ENCODE measurements at places on chromosomes 13 and 19.

- peak; percentile 83 for DNase-seq
These were observed 104.7 kb downstream of the RGCC start for GRCh38 chr13:41562083-41562482.

DNA sequence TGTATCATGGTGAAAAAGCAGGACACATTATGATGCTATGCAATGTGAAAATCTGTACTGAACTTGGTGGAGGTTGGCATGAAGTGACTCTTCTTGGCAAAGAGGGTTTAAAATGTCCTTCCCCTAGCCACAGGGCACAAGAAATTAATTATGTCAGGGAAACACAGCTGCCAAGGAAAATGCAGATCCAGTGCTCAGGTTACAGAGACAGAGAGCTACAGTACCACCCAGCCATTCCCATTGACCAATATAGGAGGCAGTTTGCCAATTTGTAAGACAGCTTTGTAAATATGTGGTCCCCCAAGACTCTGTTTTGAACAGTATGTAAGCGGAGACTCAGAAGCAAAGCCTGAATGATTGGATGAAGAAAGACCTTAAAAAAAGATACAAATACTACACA, 69.4 kb upstream of the KLF12 start:
- DNase-seq: peak; percentile 100

- no peak for DNase-seq
These were observed 72.1 kb downstream of the KATNAL1 start for GRCh38 chr13:30235216-30235615.

DNA sequence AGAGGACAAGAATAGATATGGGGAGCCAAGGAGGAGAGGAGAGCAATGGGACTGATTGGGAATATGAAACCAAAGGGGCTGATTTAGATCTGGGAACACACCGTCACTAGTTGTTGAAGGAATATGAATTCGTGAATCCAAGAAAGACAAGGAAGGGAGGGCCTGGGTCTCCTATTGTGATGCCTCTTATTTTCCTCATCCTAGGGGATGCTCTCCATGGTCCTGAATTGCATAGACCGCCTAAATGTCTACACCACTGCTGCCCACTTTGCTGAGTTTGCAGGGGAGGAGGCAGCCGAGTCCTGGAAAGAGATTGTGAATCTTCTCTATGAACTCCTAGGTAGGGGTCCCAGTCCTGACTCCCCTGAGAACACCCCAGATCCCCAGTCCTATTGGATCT, 21.5 kb downstream of the RYR1 start:
- DNase-seq: no peak

DNA sequence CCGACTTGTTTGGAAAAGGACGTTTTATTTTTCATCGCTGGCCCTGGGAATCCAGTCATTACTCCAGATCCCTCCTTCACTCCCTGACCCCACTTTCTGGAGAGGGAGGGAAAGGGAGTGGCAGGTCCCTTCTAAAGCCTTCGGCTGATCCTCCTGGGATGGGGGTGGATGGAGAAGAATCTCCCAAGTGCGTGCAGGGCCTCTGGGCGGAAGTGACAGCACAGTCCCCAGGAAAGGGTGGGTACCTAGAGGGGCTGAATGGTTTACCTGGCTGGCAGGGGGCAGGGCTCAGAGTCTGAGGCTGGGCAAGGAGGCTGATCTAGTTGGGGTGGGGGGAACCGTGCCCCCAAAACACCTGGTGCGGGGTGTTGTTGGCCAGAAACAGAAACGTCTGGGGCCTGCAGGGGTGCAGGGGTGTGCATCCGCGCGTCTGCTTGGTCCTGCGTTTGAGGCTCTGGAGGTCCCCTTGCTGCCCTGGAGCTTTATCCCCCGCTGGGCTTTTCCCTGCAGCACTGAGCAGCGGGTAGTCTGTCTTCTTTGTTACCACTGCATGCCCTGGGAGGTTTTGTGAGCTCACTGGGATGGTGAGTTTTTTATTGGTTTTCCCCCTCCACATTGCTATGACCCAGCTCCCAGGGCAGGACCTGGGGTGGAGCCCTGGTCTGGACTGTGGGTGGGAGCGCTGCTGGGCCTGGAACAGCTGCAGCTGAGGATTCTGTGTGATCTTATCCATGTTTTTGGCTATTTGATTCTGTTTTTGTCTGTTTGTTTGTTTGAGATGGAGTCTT, 3.0 kb upstream of the ZNF628 start:
- no peak for DNase-seq

DNA sequence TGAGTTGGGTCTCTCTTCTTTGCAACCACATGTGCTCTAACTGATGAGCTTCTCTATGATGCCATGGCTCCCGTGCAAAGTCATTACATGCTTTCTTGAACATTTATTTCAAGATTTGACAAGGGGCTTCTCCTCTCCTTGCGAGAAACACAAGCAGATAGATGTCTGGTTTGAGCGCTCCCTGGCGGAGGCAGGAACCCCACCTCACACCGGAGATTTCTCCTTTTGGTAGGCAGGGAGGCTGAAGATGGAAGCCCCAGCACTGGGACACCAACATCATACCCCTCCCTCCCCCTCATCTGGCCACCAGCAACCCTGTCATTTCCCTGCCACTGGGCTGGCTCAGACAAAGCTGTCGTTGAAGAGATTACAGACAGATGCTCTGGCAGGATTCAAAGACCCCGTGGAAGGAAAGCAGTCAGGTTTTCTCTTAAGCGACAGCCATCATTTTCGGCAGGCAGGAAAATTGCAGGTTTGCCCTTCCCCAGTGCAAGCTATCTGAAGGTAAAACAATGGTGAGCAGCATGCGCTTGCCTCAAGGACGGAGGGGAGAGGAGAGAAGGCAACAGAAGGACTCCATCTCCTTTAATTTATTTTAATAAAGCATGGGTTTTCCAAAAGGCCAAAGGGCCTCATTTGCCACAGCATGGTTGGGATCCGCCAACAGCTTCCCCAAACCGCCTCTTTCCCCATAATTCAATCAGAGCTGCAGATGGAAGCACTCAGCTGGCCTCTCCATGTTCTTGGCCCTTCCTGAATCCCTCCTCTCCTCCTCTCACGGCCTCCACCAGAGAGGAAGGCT, 344.1 kb upstream of the TSHZ3 start:
- DNase-seq: no peak

Data from fibroblast of gingiva (primary cell).